CD4-positive, alpha-beta T cell treated with Interleukin-15 for 1 hour (primary cell): ENCODE measurements at places on chromosomes 13 and 19.

- DNase-seq: no peak
Measured at GRCh38 chr13:22198001-22198400, 527.1 kb downstream of the FGF9 start.

- no peak for DNase-seq
Measured at GRCh38 chr19:3403489-3404323, 37.3 kb downstream of the NFIC start.

- DNase-seq: no peak
Measured at GRCh38 chr19:56848166-56848565, 7.6 kb upstream of the PEG3 start.

- DNase-seq: no peak
Measured at GRCh38 chr19:14554382-14554812, 17.5 kb downstream of the NDUFB7 start.

DNA sequence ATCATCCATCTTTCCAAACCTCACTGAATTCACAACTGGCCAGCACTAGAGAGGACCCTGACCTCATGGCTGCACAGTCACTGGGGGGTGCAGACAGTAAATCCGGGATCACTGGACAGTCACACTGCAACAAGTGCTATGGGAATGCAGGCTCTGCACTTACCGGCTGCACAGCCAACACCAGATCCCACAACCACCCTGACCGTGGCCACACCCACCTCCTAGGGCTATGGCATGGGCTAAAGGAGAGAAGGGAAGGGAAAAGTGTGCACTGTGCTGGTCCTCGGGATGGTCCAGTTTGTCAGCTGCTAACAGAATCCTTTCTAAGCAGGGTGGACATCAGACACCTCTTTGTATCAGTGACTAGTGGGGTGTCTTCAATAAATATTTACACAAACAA is 118.2 kb downstream of the MIPEP start:
- no peak for DNase-seq

GRCh38 chr13:39385154-39385553 is 217.8 kb downstream of the LHFPL6 start:
- no peak for DNase-seq
